ENCODE measurements at places on chromosomes 11 and 22.

- no peak for DNase-seq
Measured at GRCh38 chr11:127485541-127485940, 485.0 kb upstream of the KIRREL3 start.

- no peak for DNase-seq
Measured at GRCh38 chr11:134392953-134393615, 19.0 kb downstream of the B3GAT1 start.

DNA sequence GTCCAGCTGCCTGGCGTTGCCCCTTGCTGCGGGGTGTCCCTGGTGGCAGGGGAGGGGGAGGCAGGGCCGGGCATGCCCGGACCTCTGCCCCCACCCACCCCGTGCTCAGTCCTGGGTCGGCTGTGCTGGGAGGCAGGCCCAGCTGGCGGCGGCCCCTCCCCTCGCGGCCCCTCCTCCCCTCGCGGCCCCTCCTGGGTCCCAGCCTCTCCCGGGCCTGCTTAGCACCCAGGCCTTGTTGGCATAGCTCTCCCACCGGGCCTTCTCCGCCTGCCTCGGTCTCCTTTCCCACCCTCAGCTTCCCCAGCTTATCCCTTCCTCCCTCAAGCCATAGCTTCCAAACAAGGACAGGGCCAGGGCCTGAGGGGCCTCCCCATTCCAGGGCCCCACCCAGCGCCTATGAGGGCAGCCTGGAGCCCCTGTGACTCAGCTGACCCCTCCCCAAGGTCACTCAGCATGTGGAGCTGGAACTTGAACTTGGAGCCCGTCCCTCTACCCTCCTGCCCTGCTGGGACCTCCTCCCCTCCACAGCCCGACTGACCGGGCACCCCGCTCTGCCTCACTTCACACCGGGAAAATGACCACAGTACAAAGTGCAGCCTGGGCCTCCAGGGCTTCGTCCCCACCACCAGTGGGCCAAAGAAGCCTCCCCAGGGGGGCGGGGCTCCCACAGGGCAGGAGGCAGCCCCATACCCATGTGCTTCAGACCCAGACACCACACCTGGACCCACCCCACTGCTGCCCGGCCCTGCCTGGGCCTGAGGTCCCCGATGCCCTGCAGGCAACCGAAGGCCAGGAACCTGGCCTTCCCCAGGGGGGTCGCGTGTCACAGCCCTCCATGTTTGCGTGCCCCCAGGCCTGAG is 1.2 kb downstream of the EPS8L2 start:
- no peak for DNase-seq

DNA sequence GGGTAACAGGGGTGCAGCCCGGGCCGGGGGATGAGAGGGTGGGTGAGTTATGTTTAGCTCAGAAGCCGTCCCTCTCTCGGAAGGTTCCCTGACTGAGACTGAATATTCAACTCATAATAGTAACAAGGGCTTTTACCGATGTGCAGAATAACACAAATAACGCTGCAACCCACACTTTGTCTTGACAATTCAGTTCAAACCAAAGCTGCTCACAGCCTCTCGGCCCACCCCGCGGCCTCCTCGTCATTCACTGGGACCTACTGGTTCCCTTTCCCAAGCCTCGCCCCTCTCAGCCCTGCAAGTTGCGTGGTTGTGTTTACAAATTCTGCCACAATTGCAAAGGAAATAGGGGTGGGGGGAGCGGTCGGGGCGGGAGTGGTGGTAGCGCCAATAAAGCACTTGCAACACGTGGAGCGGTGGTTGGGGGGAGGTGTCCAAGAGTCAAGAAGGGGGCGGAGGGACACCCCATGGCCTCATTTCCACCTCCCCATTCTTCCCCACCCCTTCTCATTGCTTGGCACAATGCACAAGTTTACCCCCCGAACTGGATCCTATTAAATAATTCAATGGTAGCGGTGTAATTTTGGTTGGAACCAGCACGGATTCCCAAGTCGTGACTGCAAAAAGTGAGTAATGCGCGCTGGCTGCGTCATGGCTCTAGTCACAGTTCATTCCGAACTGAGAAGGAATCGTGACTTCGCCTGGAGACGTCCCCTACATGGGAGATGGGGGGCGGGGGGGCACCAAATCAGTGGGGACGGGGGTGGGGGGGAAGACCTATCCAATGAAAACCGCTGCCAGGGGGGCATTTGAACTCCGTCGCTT is 102.0 kb upstream of the HSD17B12 start:
- no peak for DNase-seq

- no peak for DNase-seq
Measured at GRCh38 chr11:128901653-128902514, 10.7 kb downstream of the KCNJ5 start.

- DNase-seq: no peak
Measured at GRCh38 chr22:49192180-49192856, 635.4 kb downstream of the BRD1 start.

All from CD4-positive, alpha-beta T cell treated with Interleukin-21 for 1 hour (primary cell).